ENCODE measurements at places on chromosomes 5 and 9. TPM values are rescaled to one million over a fixed set of nuclear protein-coding genes. Genes with fewer than 3 reads are reported as not detected.
A peak's percentile ranks its signal among the peaks of the same experiment; 100 is the strongest.

The GRM6 gene
- total RNA-seq, result not detected

The GARIN3 gene
- total RNA-seq, result not detected

The ANKDD1B gene
- 8.6 TPM for total RNA-seq

The FGF1 gene
- 0.09 TPM for total RNA-seq

The DDX4 gene
- total RNA-seq, result not detected

The GABRA6 gene
- total RNA-seq, result not detected

The FBN2 gene
- 1.9 TPM for total RNA-seq

The OR1B1 gene
- not detected for total RNA-seq

The DBH gene
- not detected for total RNA-seq

The PTGS1 gene
- 7.8 TPM for total RNA-seq

The MVB12B gene
- total RNA-seq, result 17.2 TPM

- no peak for DNase-seq
Measured at GRCh38 chr5:6372251-6373080, 5.9 kb downstream of the MED10 start.

- DNase-seq, result no peak
Measured at GRCh38 chr5:135063511-135064234, 29.6 kb upstream of the PITX1 start.

- peak; percentile 35 for DNase-seq
Measured at GRCh38 chr9:124110307-124110915, 98.8 kb downstream of the LHX2 start.

DNA sequence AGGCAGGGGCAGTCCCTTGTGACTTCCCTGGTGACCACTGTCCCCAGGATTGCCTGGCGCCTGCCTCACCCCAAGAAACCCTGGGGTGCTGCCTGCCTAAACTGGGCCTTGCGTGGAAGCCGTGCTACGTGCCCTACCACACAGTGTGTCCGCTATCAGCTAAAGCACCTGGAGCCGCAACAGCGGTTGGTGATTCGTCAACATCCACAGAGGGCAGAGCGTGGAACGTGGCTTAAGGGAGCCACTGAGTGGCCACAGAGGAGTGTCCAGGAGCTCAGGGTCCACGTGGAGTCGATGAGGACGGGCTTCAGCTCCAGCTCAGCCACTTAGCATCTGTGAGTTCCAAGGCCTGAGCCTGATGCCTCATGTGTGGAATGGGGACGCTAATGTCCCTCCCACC is 25.3 kb downstream of the LAMC3 start:
- no peak for DNase-seq

DNA sequence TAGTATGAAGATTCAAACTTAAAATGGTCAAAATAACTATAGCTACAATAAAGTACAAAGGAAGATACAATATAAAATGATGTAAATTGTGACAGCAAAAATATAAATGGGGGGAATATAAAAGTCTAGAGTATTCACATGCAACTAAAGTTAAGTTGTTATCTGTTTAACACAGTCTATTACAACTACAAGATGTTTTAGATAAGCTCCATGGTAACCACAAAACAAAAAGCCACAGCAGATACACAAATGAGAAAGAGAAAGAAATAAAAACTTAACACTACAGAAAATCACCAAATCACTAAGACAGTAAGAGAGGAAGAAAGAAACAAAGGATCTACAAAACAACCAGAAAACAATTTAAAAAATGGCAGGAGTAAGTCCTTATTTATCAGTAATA is 17.0 kb upstream of the SH3TC2 start:
- DNase-seq, result no peak

DNA sequence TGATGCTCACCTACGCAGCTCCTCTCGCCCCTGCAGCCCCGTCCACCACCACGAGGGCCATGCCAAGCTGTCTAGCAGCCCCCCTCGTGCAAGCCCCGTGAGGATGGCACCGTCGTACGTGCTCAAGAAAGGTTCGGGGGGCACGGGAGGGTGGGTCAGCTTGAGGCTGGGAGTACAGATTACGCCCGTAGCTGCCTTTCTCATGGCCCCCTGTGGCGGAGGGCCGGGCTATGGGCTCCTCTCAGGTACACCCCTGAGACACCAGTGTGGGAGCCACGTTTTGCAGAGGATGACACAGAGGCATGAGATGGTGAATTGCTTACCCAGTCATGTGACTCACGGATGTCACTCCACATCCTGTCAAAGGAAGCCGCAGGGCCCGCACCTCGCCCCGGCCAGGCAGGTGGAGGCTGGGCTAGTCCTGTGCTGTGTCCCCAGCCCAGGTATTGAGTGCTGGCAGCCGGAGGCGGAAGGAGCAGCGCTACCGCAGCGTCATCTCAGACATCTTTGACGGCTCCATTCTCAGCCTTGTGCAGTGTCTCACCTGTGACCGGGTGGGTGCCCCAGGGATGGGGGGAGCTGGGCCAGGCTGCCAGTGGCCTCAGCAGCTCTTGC is 33.7 kb downstream of the USP20 start:
- DNase-seq, result peak; percentile 51

DNA sequence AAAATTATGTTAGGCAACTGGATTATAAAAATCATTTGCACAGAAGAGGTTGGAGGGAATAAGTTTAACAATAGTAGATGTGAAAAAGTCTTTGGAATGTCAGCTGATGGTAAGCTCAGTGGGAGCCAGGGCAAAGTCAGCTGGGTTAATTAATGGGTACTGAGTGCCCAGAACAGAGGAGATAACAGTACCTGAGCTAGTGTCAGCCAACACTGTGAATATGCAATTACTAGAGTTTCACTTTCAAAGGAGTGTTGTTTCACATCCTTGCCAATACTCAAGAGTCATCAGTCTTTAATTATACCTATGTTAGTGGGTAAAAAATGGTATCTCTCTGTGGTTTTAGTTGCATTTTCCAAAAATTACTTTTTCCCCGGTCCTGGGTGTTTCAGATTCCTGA is 135.1 kb downstream of the KIF4B start:
- DNase-seq, result no peak

GRCh38 chr5:121285801-121286521 is 565.7 kb upstream of the FTMT start:
- DNase-seq, result no peak

- DNase-seq, result no peak
Measured at GRCh38 chr9:135926402-135927194, 19.3 kb upstream of the CAMSAP1 start.

GRCh38 chr5:179271428-179271734 is 73.9 kb downstream of the ADAMTS2 start:
- DNase-seq, result no peak

- DNase-seq, result no peak
Measured at GRCh38 chr9:21750021-21750735, 52.3 kb upstream of the MTAP start.

- no peak for DNase-seq
Measured at GRCh38 chr5:1467341-1468246, 22.4 kb upstream of the SLC6A3 start.

GRCh38 chr9:132193227-132194124 is 31.6 kb downstream of the NTNG2 start:
- DNase-seq, result no peak

GRCh38 chr9:34282096-34282495 is 47.0 kb downstream of the KIF24 start:
- no peak for DNase-seq

- DNase-seq, result no peak
Measured at GRCh38 chr5:138898742-138899141, 23.6 kb upstream of the LRRTM2 start.

- DNase-seq, result no peak
Measured at GRCh38 chr5:112694853-112695709, 42.6 kb upstream of the APC start.

GRCh38 chr9:27192291-27192960 is 83.4 kb downstream of the TEK start:
- DNase-seq, result no peak

GRCh38 chr5:42807722-42808447 is 3.8 kb downstream of the SELENOP start:
- no peak for DNase-seq

GRCh38 chr9:88533951-88534455 is 975 bp upstream of the NXNL2 start:
- peak; percentile 20 for DNase-seq

- DNase-seq, result no peak
Measured at GRCh38 chr5:122713041-122713440, 61.8 kb upstream of the SNX2 start.

DNA sequence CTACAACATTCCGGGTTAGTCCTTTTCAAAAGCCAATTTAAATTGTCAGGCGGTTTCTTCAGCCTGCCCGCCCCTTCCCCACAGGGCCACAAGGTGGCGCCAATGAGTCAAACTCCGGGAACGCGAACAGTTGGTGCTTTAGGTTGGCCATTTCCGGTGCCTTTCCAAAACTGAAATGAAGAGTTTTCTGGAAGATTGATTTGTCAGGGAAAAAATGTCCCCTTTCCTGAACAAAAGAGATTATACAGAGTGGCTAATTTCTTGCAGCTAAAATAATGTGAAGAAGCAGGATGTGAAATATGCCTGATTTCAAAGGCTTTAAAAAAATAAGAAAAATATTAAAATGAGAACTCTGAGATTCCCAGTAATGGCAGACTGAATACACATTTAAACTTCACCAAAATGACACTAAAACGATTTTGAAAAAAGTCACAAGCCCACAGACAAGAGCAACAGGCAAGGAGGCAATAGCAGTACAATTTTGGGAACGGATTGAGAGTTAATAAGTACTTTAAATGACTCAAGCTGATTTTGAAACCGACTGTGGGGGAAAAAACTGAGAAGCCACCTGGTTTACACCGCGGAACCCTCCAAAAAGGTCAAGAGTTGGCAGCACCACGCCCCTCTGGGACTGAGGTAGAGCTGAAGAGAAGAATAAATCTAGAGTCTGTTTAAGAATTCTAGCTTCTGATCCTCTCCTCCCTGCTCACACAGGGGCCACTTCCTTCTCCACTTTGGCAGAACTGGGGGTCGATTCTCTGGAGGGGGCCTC is 45.7 kb downstream of the SLC46A2 start:
- DNase-seq, result peak; percentile 82

GRCh38 chr9:117290856-117291622 is 123.8 kb downstream of the ASTN2 start:
- DNase-seq, result no peak

GRCh38 chr9:32424616-32425015 is 40.2 kb downstream of the ACO1 start:
- DNase-seq, result no peak

DNA sequence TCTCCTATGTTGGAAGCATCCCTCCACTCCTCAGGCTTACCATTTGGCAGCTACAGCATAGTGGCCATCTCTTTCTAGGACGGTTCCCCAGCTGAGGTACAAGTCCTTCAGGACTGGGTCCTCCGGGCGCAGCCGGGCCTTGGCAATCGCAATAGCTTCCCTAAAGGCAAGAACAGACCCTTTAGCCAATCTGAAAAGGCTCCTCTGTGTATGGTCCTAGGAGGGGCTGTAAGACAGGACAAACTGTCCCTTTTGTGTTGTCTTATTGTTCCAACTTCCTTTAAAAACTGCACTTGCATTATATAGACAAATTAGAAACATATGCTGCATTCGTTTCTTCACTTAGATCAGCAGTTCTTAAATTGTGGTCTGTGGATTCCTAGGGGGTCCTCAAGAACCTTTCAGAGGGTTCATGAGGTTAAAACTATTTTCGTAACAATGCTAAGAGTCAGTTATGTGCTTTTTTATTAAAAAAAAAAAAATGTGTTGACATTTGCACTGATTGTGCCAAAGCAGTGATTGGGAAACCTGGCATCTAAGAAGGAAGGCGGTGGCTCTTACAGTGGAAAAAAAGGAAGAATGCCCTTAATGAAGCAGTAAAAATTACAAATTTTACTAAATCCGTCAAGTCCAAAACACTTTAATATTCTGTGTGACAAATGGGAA is 38.7 kb downstream of the GEMIN5 start:
- DNase-seq, result no peak

- DNase-seq, result no peak
Measured at GRCh38 chr5:26104175-26104574, 934.2 kb downstream of the CDH9 start.

DNA sequence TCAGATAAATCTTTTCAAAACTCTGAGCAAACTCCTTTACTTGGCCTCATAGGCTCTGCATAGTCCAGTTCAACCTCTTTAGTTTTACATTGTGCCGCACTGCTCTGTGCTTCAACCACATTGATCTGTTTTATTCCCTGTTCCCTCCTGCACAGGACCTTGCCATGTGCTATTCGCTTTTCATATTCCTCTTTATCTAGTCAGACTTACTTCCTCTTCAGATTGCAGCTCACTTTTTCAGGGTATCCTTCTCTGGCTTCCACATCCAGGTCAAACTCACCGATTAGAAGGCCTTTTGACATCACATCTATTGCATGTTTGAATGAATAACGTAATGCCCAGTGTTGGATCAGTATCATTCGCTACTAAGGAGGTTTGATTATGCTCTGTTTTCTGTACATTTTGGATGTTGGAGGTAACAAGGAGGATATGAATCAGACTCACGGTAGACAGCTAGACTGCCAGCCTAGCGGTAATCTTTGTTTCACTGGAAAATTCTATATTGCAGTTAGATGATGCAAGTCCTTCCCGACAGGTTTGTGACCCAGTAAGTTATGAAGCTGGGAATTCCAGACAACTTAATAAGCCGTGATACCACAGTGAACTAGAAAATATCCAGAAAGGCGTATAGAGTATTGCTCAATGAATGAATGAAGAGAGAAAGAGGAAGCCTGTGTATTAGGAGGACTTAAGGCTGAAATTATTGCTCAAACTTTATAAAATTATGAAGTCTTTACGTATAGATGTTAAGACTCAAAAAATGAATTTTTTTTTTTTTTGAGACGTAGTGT is 65.7 kb downstream of the IQGAP2 start:
- no peak for DNase-seq

- no peak for DNase-seq
Measured at GRCh38 chr9:123234853-123235252, 33.5 kb downstream of the STRBP start.

- DNase-seq, result no peak
Measured at GRCh38 chr9:90343366-90343765, 299.3 kb downstream of the DIRAS2 start.

GRCh38 chr9:92724528-92725265 is 39.9 kb downstream of the BICD2 start:
- no peak for DNase-seq

GRCh38 chr5:37506722-37507121 is 127.6 kb downstream of the WDR70 start:
- DNase-seq, result no peak

- DNase-seq, result no peak
Measured at GRCh38 chr5:24823625-24824024, 178.8 kb upstream of the CDH10 start.

GRCh38 chr9:104572612-104573011 is 3.6 kb downstream of the OR13C8 start:
- no peak for DNase-seq

DNA sequence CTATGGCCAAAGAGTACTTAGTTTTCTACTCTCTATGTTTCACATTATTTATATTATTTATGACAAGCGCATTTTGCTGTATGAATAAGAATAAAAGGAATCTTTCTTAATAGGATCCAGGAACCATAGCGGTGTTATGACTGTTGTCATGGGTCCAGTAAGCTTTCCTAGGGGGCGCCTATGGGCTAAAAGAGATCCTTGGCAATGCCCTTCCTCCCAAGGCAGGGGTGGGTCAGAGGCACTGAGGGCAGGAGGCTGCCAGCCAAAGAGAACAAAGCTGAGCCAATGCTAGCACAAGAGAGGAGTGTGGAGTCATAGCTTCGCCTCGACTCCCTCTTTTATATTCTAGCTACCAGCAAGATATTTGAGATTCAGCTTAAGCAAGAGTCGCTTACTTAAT is 98.4 kb upstream of the GNAQ start:
- no peak for DNase-seq

GRCh38 chr9:107175041-107175440 is 108.0 kb upstream of the RAD23B start:
- no peak for DNase-seq
